Cortex of kidney (tissue), 1 donor: ENCODE measurements at places on chromosomes 5 and 9.

DNA sequence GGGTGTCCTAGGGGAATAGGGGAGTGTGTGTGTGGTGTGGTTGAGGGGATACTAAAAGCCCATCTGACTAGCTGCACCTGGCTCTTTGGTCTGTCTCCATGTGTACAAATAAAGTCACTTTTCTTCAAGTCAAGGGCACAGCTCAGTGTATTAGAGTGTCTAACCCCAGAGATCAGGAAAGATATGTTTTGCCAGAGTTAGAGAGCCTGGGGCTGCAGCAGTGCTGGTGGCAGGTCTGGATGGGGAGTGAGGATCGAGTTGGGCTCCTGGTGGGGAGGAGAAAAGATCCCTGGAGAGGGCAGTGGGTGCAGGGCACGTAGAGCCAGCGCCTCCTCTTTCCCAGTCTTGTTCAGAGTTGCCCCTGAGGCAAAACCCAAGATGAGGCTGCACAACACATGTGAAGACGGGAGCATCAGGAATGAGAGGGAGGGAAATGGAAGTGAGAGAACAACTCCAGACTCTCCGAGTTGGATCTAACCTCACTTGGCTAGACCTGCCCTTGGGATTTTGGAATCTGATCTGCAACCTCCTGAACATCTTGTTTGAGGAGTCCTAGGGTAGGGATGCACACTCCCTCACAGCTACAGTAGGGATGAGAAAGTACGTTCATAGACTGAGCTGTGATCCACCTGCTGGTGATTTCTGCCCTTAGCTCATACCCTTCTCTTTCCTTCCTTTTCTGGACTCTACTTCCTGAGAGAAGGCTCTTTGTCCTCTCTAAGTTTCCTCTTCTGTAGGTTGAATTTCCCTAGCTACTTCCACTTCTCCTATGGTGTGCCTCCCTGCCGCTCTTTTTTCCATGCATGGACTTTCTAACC is 309.9 kb downstream of the ZSWIM6 start:
- no peak for DNase-seq

DNA sequence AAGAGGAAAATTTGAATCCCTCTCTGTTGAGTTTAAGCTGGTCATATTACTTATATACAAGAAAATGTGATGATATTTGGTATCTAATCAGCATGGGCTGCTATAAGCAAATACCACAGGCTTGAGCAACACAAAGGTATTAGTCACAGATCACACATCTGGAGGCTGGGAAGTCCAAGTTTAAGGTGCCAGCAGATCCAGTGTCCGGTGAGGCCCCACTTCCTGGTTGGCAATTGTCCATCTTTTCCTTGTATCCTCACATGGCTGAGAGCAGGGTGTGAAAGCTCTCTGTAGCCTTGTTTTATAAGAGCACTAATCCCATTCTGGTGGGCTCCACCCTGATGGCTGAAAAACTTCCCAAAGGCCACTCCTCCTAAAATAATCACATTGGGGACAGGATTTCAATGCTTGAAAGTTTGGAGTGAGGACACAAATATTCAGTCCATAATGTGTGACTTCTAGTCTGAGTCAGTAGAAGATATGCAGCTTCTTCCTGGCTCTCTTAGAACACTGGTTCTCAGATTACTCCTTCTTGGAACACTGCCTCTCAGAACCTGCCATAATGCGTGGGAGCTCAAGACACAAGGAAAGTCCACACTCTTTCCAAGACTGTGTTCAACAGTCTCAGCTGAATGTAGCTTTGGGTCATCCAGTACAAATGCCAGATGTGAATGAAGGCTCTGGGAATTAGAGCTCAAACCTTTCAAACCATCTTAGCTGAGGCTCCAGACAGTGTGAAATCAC is 124.1 kb downstream of the PRDM9 start:
- no peak for DNase-seq

GRCh38 chr9:135415586-135415985 is 64.0 kb upstream of the PPP1R26 start:
- no peak for DNase-seq

- DNase-seq, result peak; percentile 11
These were observed 1.2 kb downstream of the JMY start for GRCh38 chr5:79236970-79237739.

DNA sequence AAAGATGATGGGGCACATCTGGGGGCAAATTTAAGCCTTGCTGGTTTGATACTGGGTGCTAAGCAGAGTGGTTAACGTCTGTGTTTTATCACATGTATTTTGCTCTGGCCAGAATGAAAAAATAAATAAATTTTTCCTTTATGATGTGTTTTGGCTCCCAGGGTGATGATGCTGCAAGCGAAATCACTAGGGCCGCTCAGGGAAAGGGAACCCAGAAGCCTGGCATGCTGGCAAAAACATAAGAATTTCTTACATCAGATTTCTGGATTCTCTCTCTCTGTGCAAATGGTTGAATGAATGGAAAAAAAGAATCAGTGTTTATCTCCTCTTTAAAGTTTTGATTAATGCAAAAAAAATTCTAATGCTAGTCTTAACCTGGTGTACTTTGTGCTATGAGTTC is 1975.2 kb upstream of the C9orf72 start:
- no peak for DNase-seq

- no peak for DNase-seq
These were observed 608 bp downstream of the ENTR1 start for GRCh38 chr9:136409557-136410455.

DNA sequence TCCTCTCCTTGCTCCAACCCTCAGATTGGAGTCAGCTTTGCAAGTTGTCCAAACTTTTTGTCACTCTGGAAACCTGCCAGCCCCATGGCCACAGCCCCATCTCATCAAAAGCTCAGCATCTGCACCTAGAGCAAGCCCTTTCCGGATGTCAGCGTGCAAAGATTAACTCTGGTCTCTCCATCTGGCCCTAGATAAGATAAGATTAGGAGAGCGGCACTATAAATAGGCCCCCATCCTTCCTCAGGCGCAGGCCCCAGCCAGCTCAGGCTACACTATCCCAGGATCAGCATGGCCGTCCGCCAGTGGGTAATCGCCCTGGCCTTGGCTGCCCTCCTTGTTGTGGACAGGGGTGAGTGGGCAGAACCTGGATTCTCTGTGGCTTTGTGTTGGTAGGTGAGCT is at the start of gene SPINK4:
Gene SPINK4, plus strand, starts transcription at position 247 of the 400 bp plus-strand sequence. Its CDS starts 42 bp downstream, at position 289.
- DNase-seq, result no peak

GRCh38 chr9:123191260-123191659 is 77.1 kb downstream of the STRBP start:
- DNase-seq, result no peak

GRCh38 chr9:124296796-124297550 is 39.2 kb downstream of the NEK6 start:
- no peak for DNase-seq

DNA sequence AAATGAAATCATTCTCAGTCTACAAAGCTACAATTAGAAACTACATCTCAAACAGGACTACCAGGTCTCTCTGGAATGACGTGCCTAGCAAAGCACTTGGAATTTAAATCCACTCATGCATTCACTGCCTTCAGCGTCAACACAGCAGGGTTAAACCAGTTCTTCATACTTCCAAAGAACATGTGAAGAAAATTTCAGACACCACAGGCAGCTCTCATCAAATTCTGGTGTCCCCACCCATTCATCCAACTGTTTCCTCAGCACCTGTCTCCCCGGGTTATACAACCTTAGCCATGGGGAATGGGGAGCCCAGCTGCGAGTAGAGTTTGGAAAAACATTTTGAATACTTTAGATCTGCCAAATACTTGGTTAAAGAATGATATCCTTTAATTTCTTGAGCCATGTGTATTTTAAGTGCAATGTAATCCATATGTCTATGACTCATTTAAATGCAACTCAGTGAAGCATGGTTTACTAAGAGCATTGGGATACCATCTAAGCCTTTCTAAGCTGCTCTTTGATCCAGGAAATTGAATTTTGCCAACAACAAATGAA is 17.5 kb downstream of the ADAM19 start:
- DNase-seq, result no peak
